ENCODE measurements at places on chromosomes 11 and 22. TPM values are rescaled to one million over a fixed set of nuclear protein-coding genes. Genes with fewer than 3 reads are reported as not detected.

The C11orf86 gene
- total RNA-seq, result not detected

The OPCML gene
- total RNA-seq, result not detected

The SIPA1 gene
- total RNA-seq, result 20.2 TPM

The CLDN5 gene
- total RNA-seq, result 7.9 TPM

The C1QTNF4 gene
- total RNA-seq, result 0.43 TPM

The RIC3 gene
- total RNA-seq, result 0.96 TPM

The BAIAP2L2 gene
- total RNA-seq, result 0.21 TPM

The APOL2 gene
- total RNA-seq, result 47.2 TPM

The KCNJ11 gene
- total RNA-seq, result 0.24 TPM

The GLB1L3 gene
- 3.9 TPM for total RNA-seq

The C11orf54 gene
- total RNA-seq, result 16.1 TPM

The OR6A2 gene
- under 0.01 TPM for total RNA-seq

The RIMBP3C gene
- 0.21 TPM for total RNA-seq

The GVQW3 gene
- total RNA-seq, result 0.43 TPM

The OR52I1 gene
- total RNA-seq, result not detected

The UBQLN3 gene
- not detected for total RNA-seq

The DNAL4 gene
- 39.6 TPM for total RNA-seq

The SLC7A4 gene
- total RNA-seq, result 2.4 TPM

The PATE2 gene
- total RNA-seq, result not detected

The ABCC8 gene
- not detected for total RNA-seq

Measured in tracheal epithelial cell (primary cell).